ENCODE measurements at places on chromosomes 12 and 14. TPM values are rescaled to one million over a fixed set of nuclear protein-coding genes. Genes with fewer than 3 reads are reported as not detected.

Gene CLEC2B
- 51.1 TPM for total RNA-seq

Gene CLEC9A
- total RNA-seq, result not detected

Gene SIX6
- not detected for total RNA-seq

Gene BATF
- not detected for total RNA-seq

Gene CKB
- total RNA-seq, result 10.3 TPM

Gene TAS2R9
- total RNA-seq, result 0.18 TPM

Gene PRIMA1
- not detected for total RNA-seq

Gene SYNE3
- total RNA-seq, result 5.8 TPM

Gene GPR84
- total RNA-seq, result not detected

Gene E2F7
- total RNA-seq, result 20.1 TPM

Gene MIP
- total RNA-seq, result 0.15 TPM

Gene REP15
- total RNA-seq, result 2.0 TPM

Gene CSRP2
- 16.3 TPM for total RNA-seq

Gene USP44
- 0.41 TPM for total RNA-seq

Gene P2RX2
- not detected for total RNA-seq

Gene RACGAP1
- 15.7 TPM for total RNA-seq

Gene GPR132
- 0.82 TPM for total RNA-seq

Gene TRMT61A
- 7.1 TPM for total RNA-seq

Gene CCDC175
- total RNA-seq, result not detected

Gene NUP37
- total RNA-seq, result 24.6 TPM

Gene OR4E2
- not detected for total RNA-seq

Gene POTEG
- total RNA-seq, result not detected

Gene TAS2R20
- 1.8 TPM for total RNA-seq

Gene GALNT9
- not detected for total RNA-seq

Gene DDIT3
- 14.0 TPM for total RNA-seq

Gene LHX5
- total RNA-seq, result not detected

Gene FAM90A1
- total RNA-seq, result not detected

Gene BDKRB1
- total RNA-seq, result not detected

Gene RTN1
- total RNA-seq, result 3.7 TPM

Gene ENDOU
- not detected for total RNA-seq

Gene MYO1A
- not detected for total RNA-seq

Gene PCED1B
- total RNA-seq, result 1.9 TPM

Gene DEGS2
- not detected for total RNA-seq

Gene IFNG
- total RNA-seq, result not detected

Gene LRFN5
- 1.4 TPM for total RNA-seq

Gene AQP5
- total RNA-seq, result not detected

Gene RNASE1
- 387 TPM for total RNA-seq

Gene CCDC88C
- total RNA-seq, result 40.6 TPM

Gene AVPR1A
- total RNA-seq, result not detected

Gene KRT75
- not detected for total RNA-seq

Gene GPRC5A
- total RNA-seq, result 18.7 TPM

Gene PMCH
- not detected for total RNA-seq

Gene FAR2
- total RNA-seq, result 51.4 TPM

Gene TEX22
- 0.15 TPM for total RNA-seq

Measured in glomerular endothelial cell (primary cell).